ENCODE measurements at places on chromosomes 3 and 15.

DNA sequence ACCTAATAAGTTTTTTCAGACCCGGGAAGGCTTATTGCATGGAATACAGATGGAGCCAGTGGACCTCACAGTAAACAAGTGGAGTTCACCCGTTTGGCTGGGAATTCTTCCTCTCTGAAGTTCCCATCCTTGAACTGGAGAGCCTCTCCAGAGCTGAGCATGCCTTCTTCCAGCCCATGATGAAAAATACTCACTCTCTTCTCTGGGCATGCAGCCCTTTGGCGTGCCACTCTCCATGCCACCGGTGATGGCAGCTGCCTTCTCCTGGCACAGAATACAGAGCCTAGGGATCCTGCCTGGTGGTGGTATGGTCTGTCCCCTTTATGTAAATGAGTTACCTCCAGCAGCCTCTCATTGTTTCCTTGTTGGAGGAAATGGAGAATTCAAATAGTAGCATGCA, 150.8 kb downstream of the LEKR1 start:
- no peak for DNase-seq

DNA sequence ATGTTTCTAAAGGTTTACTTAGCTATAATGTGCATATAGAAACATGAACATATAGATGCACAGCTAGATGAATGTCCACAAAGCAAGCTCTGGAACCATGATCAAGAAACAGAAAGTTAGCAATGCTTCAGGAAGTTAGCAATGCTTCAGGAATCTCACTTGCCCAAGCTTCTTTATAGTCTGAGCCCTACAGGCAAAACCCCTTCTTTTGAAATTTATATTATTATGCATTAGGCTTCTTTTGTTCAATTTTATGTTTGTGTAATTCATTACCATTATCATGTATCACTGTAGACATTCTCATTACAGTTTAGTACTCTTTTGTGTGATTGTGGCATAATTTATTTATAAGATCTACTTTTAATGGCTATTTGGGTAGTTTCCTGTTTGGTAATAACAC, 286.4 kb upstream of the BCHE start:
- no peak for DNase-seq

DNA sequence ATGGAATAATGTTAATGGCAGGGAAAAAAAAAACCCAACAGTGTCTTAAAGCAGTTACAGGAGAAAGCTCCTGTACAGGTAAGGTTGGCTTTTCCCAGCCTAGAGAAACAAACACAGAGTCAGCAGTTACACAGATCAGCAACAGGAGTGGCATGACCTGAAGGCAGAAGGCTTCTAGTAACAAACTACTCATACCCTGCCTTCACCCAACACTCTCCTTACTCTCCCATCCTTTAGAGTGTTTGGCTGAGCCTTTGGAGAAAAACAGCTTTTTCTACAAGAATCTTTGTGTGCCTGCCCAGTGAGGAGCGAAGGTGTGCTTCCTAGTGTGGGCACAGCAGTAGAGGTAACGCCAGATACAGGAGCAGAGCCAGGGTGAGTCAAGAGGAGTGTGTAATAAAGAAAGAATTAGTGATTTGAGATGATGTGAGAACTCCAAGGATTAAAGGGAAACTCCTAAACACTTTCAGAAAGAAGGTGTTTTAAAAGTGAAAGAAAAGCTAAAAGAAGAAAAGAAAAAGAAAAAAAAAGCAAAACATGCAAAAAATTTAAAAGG, 152.7 kb downstream of the POLR2M start:
- no peak for DNase-seq

GRCh38 chr3:140510303-140510861, 167.5 kb upstream of the TRIM42 start:
- DNase-seq: no peak

GRCh38 chr15:52876991-52877663, 87.0 kb upstream of the ONECUT1 start:
- DNase-seq: no peak

GRCh38 chr15:85550283-85550682, 169.9 kb downstream of the AKAP13 start:
- DNase-seq: no peak

DNA sequence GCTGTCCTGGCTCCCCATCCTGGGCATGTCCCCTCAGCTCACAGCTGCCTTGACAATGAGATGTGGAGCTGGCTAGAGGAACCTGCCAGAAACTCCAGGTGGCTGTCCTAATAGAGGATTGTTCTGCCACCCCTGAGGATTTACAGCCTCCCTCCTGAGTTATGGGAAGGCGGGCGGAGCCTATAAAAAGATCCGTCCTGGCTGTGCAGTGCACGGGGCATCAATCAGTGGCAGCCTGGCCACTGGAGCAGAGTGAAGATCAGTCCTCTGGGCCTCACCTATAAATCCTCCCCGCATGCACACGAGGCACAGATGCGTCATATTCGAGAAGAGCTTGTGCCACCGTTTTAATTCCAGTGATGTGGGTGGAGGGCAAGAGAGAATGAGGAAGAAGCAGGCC, 90.0 kb downstream of the MEGF11 start:
- DNase-seq: no peak

- DNase-seq: no peak
Measured at GRCh38 chr3:156181509-156181908, 61.1 kb downstream of the KCNAB1 start.

DNA sequence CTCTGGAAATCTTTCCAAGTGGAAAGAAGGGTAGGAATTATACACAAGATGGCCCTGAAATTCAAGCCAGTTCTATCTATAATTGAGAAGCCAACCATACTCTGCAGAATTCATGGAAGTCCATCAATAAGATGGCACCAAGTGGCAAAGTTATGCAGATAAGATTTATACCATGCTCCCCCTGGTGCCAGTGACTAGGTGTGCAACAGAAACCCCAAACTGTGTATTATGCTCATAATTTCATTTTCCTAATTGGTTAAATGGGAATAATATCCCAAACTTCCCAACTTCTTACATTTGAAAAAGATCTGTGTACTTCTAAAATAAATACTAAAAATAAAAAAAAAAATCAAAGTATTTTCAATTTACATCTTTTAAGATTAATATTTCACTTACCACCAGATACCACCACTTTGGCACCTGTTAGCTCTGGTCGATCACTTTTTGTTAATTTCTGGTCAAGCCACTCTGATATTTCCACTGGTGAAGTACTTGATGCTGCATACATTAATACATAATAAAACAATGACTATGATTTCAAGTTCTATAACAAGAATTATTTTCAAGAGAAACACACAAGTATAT, 25.9 kb downstream of the ETFA start:
- DNase-seq: no peak

- no peak for DNase-seq
Measured at GRCh38 chr15:68614286-68615035, 35.7 kb downstream of the CORO2B start.

GRCh38 chr15:25249236-25250010, 189.4 kb downstream of the UBE3A start:
- peak; percentile 29 for DNase-seq

DNA sequence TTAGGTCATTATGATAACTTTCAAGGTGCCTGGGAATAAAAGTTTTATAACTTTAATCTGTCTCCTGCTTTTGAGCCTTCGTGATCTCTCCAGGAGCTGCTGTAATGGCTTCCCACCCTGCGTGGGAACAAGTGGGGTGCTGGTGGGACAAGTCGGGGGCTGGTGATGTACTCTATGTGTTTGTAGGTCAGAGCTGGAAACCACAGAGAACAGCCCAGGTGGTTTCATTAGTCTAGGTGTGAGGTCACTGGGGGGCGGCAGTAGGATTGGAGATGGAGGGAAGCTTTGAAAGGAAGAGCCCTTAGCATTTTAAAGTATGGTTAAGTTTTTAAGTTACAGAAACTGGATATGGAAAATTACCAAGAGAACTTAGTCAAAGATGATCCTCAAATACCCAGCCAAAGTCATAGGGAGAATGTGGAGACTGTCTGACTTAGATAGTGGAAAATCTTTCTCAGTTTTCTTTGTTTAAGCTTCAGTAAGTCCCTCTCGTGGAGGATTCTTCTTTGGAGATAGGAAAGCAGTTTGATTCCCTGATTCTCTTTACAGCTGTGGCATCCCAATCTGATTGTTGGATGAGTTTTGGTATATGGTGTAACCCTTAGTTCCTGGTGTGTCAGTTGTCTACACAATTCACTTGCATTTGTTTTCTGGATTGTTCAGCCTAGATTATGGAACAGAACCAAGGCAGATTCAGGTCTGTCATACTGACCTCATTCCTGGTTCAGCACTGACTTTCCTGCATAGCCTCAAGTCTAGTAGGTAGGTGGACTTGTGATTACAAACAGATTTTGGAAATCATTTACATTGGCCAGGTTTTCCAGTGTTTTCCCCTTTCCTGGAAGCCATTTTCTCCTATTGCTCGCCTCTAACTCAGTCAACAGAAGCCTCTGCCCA, 115.6 kb downstream of the FNDC3B start:
- no peak for DNase-seq

All from psoas muscle (tissue), 8 donors.